C1 segment of cervical spinal cord (tissue), 14 donors: ENCODE measurements at places on chromosomes 11 and 22.
A peak's percentile ranks its signal among the peaks of the same experiment; 100 is the strongest.

DNA sequence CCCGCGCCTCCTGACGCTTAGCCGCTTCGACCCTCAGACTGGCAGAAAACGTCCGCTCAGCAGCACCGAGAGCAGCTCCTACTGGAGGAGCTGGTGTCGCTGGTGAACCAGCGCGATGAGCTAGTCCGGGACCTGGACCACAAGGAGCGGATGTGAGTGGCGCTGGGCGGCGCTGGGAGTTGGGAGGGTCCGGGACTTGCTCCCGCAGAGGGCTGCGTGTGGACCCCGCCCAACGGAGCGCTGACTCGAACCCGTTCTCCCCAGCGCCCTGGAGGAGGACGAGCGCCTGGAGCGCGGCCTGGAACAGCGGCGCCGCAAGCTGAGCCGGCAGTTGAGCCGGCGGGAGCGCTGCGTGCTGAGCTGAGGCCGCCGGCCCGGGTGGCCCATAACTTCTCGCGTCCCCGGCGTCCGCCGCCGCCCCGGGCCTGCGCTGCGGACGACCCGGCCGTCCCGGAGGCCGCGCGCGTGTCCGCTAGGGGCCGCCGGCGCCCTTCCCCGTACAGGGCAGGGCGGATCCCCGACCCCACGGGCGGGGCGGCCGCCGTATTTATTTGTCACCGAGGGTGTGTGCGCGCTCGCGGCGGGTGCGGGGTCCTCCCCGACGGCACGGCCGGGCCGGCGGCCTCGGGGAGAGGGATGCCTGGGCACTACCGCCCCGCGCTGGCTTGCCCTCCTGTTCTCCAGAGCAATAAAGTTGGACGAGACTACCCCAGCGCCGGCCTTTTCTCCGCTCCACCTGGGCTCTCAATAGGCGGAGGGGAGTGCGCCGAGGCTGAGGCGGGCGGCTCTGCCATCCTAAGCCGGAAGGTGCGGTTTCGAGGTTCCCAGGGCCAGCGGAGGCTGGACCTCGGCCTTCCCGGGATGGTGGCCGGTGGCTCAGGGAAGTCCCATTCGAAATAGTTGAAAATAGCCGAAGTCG is 3.4 kb downstream of the KCNK7 start:
- no peak for DNase-seq

GRCh38 chr11:80925321-80925720 is 1484.5 kb upstream of the TENM4 start:
- no peak for DNase-seq

DNA sequence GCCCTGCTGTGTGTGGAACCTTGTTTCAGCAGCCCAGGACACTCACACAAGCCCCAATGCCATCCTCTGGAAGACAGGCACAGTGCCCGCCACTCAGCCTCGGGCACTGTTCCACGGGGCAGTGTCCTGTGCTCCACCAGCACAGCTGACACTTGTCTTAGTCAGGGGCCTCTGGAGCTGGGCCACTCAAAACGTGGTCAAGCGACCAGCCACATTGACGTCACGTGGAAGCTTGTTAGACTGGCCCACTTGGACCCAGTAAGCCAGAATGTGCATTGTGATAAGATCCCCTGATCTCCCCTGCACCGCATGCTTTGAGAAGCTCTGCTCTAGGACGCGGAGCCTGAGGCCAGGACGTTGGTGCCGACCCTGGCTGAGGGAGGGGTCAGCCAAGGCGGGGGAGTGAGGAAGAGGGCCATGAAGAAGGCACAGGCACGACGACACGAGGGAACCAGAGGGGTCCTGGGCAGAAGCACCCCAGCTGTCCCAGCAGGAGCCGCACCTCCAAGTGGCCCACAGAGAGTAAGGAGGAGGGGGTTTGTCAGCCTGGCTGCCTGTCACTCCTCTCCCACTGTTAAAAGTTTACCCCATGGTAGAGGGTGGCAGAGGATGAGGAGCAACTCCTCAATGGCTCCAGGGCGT is 64.6 kb downstream of the LINC01488 start:
- DNase-seq: no peak

DNA sequence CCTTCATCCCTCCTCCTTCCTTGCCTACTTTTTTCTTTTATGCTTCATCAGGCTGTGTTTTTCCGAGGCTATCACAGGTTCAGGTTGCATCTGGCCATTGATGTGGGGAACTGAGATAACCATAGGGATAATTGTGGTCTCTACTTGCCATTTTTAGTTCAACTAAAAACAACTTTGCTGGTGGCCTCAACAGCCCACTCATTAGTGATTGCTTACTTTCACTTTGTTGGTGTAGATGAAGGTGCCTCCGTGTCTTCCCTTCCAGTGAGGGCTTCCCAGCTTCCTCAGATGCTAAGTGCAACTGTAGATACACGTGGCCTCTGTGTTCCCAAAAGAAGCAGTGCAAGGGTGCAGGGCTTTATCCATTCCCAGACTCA is 35.0 kb downstream of the KCNJ1 start:
- DNase-seq: no peak

DNA sequence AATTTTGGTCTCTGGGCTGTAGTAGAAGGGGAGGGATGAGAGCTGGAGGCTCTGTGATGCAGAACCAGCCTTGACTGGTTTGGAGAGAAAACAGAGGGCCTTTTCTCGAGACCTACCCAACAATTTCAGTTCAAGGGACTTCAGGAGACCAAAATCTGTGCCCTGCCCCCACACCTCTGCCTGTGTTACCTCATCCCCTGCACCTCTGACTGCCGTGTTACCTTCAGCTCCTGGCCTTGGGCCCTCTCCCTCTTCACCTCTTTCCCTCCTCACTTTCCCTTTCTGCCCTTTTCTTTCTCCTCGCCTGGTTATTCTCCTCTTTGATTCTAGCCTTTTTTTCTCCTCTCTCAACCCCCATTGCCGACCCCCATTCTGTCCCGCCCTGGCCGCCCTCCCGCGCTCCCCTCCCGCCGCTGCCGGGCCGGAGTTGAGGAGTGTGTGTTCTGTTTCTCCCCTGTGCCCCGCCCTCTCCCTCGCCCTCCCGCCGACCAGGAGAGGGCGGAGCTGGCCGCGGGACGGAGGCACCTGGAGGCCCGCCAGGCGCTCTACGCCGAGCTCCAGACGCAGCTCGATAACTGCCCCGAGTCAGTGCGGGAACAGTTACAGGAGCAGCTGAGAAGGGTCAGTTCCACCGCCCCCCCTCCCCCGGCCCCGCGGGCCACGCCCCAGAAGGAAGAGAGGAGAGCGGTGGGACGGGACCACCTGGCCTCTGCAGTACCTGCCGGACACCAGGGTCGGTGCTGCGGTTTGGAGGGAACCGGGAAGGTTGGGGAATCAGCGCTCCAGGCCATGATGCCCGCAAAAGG is 27.2 kb downstream of the PHLDB1 start:
- DNase-seq: peak; percentile 57

- DNase-seq: no peak
Measured at GRCh38 chr22:21643533-21644357, 1.6 kb downstream of the SDF2L1 start.
